ENCODE measurements at places on chromosomes 7 and 10.

GRCh38 chr7:102393467-102393866 lies 2.7 kb upstream of the PRKRIP1 start:
- no peak for DNase-seq

DNA sequence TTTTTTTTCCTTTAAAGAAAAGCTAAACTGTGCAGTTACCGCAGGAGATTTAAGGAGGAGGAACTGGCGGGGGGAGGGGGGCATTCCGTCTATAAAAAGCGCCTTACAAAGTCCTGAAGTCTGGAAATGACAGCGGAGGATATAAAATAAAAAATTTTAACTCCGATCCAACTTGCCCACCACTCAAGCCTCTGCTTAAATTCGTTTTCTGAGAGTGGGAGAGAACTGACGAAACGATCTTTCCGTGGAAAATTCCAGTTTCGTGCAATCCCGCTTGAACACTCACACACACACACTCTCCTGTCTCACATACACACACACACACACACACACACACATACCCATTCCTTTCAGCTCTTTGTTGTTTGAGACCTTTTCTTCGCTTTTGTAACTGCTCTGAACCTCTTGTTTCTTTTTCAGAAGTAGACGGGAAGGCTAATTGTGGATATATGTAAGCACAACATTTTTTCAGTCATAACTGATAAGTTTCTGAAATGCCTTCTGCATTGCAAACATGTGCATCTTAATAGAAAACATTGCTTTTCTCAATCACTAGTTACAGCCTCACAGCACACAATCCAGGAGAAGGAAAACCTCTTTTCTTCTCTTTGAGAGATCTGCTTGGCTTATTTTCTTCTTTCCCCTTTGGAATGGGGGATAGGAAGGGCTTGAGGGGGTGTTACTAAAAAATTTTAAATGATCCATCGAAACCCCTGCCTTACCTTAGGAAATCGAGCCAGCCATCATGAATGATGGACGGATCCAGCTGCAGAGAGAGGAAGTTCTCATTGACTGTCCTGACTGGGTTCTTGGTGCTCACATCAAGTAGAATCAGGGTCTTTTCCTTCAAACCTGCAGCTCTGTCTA lies 628 bp downstream of the HPSE2 start:
- no peak for DNase-seq

DNA sequence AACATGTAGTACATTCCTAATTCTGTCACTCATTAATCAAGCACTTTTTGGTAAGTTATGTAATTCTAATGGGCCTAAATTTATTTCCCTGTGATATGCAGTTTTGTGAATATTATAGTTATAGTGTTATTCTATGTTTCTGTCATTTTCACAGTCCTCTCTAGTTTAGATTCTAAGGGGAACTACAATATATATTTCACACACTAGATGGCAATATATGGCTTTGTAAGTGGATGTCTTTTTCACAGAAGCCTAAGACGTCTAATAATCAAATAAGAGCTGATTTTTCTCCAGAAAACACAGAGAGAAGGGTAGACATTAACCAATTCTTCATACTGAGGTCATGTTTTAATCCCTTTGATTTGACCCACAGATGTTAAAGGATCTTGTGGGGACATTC lies 18.0 kb downstream of the RNLS start:
- peak; percentile 8 for DNase-seq

DNA sequence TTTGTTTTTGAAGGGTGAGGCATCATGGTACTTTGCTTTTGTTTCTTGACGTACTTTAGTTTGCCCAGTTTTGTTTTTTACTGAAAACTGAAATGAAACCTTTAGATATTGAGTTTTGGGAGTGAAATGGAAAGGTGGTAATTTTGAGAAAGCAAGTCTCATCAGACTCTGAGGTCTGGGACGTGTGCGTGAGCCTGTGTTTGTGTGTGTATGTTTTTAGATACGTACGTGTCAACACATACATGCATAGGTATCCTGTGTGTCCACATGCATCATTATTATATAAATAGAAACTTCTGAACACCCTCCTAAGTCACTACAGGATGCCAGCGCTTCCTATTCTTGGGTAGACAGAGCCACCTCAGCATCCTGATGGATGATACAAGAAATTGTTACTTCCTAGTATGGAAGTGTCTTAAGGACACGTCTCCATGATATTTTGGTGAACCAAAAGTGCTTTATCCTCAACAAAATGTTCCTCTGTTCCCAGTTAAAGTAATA lies 47.8 kb downstream of the PROSER2 start:
- no peak for DNase-seq

DNA sequence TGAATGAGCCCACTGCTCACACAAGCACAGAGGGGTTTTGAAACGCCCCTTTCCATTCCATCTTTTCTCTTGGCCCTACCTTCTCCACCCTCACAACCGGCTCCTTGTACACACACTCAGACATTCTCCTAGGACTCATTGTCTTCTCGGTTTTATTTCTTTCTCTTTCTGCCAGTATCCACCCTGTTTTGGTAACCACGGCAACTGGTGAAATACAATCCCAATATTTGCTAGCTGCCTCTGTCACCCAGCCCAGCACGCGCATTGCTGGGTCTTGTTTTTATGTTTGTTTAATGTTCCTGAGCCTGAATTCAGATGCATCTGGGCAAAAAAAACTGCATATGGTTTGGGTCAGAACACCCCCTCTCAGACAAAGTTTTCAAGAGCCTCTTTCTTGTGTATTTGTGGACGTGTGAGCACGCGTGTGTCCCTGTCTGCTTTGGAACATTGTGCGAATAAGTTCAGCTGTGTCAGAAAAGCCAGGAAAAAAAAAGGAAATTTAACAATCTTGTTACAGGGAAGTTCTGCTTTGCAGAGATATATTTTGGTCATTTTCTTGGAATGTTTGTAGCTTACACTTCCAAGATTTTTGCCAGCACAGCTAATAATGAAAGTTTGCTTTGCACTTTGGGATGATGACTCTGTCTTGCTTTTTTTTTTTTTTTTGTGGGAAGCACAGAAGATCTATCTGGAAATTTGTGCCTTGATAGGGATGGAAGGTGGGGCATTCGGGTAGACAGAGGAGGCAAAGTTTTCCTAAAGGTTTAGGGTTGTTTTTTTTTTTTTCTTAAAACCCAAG lies 225.9 kb downstream of the TRIL start:
- no peak for DNase-seq
